ENCODE measurements at places on chromosomes 3 and 15.

DNA sequence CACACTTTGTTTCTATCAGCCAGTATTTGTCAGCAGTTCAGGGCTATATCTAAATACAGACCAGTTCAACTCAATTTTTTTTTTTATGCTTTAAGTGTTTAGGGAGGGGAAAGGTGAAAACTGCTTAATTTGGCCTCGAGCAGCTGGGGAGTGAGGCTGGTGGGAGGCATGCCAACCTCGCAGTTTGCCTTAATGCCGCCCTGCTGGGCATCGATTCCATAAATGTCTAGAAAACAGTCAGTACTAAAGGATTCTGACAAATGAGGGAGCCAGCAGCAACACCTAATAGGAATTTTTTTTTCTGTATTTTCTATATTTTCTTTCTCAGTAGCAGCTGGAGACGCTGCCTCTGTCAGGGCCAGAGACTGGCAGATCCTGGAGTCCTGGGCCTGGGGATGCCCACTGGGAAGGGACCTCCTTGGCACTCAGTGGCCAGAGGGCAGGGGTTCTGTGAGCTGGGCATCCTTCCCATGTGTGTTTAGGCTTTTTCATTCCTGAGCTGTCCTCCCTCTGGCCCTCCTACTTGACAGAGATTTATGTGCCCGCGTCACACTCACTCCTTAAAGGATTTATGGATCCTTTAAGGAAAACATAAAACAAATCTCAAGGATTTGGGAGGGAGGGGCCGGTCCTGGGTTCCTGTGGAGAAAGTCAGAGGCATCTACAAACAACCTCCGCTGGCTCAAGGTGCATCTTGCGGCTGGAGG, 117.8 kb downstream of the WNT5A start:
- DNase-seq, result peak; percentile 69

- DNase-seq, result no peak
Observed at GRCh38 chr3:127486321-127486944, 104.1 kb downstream of the TPRA1 start.

- no peak for DNase-seq
Observed at GRCh38 chr15:72579814-72580213, 74.7 kb upstream of the GOLGA6B start.

- DNase-seq, result no peak
Observed at GRCh38 chr3:10196389-10197052, 31.8 kb downstream of the IRAK2 start.

- DNase-seq, result peak; percentile 50
Observed at GRCh38 chr15:73704869-73705645, 20.9 kb downstream of the CD276 start.

GRCh38 chr3:11291808-11292207, 19.6 kb downstream of the ATG7 start:
- DNase-seq, result no peak
